ENCODE measurements at places on chromosomes 1 and 21.
A peak's percentile ranks its signal among the peaks of the same experiment; 100 is the strongest.

- DNase-seq = no peak
These were observed 9.9 kb downstream of the ANGPTL7 start for GRCh38 chr1:11198851-11199594.

GRCh38 chr1:56881417-56881816, 26.8 kb downstream of the C8A start:
- DNase-seq = no peak

- no peak for DNase-seq
These were observed 96.1 kb downstream of the TRABD2B start for GRCh38 chr1:47901001-47901575.

- DNase-seq = no peak
These were observed 835 bp upstream of the LCE1D start for GRCh38 chr1:152795686-152796085.

- DNase-seq = peak; percentile 59
These were observed 24.0 kb upstream of the CDK18 start for GRCh38 chr1:205480349-205480985.

DNA sequence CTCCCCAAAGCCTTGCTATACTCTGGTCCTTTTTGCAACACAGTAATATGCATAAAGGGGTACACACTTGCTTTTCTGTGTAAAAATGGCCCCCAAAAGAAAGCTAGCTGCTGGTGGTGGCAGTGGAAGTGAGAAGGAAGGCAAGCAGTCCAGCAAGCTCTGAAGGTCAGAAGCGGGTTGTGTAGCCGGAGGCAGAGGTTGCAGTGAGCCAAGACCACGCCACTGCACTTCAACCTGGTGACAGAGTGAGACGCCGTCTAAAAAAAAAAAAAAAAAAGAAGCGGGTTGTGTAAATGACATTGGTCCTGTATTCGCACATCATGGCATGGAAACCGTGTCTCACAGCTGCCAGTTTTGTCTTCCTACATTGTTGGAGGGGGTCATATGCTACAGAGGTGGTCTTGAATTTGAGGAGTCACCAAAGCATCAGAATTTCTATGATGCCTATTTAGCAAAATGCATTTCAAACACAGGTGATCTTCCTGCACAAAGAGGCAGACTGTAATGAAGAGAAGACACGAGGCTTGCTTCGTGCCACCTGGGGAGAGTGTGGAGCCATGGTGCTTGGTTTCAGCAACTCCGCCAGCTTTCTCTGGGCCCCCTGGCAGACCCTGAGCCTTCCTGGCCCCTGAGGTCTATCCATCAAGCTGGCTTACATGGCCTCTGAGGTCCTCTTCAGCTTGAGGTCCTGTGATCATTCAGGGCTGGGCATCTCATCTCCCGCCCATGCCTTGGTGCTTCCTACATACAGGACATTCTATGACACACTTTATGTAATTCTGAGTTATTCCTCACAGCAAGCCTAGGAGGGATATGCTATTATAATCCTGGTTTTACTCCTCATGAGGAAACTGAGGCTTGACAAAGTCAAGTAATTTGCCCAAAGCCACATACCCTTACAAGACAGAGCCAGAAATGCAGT, 71.0 kb downstream of the TOMM20 start:
- DNase-seq = no peak

DNA sequence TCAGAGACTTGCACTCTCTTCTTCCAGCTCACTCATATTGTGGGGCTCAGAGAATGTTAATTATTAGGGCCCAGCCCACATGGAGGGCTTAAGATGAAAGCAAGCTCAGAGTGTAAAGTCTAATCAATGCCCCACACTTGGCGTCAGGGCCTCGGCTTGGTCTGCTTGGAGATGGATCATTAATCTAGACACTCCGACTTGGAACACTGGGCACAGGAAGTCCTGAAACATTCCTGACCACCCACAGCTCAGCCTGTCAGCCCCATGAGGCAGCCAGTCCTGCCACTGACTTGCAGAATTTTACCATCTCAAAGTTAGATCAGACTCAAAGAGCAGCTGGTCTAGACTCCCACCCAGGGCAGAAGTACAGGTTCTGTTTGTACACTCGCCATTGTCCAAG, 69.8 kb upstream of the TRABD2B start:
- DNase-seq = no peak

Measured in activated CD4-positive, alpha-beta T cell treated with anti-CD3 and anti-CD28 coated beads, Interleukin-2, amount 50 U/mL, for 48 hours (primary cell).